ENCODE measurements at places on chromosomes 5 and 9.

- peak; percentile 43 for DNase-seq
These were observed 810 bp downstream of the VPS13A start for GRCh38 chr9:77177894-77178794.

DNA sequence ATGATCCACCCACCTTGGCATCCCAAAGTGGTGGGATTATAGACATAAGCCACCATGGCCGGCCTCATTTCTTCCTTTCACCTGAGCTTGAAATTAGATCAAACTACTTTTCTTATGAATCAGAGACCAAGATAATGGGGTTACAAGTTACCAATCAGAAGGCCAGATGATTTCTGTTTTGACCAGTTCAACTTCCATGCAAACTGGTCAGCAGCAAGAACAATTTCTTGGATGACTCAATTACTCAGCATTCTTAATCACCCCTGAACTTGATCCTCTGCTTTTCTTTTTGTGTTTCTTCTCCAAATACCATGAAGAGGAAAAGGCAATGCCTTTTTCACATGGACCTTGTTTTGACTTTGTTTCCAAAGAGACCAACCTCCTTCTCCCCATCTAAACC lies 10.0 kb upstream of the PLIN2 start:
- no peak for DNase-seq

GRCh38 chr5:104412649-104413240 lies 850.2 kb upstream of the NUDT12 start:
- no peak for DNase-seq

DNA sequence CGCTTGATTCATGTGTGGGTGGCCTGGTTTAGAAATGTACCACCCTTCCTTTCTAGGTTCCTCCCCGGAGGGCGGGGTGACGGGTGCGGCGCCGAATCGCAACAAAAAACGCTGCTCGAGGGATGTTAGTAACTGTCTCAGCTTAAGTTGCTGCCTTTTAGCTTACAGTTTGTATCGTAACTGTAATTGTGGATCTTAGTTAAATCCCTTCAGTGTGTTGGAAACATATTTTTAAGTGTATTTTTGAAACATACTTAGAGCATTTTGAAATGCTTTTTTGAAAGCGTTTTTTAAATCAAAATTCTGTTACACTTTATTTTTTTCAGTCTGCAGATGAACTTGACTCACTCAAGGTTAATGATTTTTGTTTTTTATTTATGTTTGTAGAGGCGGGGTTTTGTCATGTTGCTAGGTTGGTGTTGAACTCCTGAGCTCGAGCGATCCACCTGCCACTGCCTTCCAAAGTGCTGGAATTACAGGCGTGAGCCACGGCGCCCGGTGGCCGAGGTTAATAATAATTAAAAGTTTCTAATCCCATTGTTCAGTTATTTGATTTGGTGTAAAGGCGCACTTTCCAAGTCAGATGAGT lies 997 bp upstream of the CHD1 start:
- peak; percentile 94 for DNase-seq

DNA sequence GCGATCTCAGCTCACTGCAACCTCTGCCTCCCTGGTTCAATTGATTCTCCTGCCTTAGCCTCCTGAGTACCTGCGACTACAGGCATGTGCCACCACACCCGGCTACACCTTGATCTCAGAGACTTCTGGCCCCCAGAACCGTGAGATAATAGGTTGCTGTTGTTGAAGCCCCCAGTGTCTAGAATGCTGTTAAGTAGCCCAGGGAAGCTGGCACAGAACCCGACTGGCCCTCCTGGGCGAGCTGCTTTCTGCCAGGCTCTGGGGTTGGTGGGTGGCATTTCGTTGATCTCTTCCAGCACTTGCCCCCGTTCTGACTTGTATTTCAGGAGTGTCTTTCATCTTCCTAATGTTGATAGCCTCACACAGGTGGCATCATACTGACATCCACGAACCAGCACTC lies 807.1 kb downstream of the CDH9 start:
- DNase-seq, result no peak

GRCh38 chr9:127277099-127277498 lies 12.5 kb downstream of the GARNL3 start:
- no peak for DNase-seq

- DNase-seq, result no peak
These were observed 10.2 kb downstream of the DCANP1 start for GRCh38 chr5:135436951-135437418.

DNA sequence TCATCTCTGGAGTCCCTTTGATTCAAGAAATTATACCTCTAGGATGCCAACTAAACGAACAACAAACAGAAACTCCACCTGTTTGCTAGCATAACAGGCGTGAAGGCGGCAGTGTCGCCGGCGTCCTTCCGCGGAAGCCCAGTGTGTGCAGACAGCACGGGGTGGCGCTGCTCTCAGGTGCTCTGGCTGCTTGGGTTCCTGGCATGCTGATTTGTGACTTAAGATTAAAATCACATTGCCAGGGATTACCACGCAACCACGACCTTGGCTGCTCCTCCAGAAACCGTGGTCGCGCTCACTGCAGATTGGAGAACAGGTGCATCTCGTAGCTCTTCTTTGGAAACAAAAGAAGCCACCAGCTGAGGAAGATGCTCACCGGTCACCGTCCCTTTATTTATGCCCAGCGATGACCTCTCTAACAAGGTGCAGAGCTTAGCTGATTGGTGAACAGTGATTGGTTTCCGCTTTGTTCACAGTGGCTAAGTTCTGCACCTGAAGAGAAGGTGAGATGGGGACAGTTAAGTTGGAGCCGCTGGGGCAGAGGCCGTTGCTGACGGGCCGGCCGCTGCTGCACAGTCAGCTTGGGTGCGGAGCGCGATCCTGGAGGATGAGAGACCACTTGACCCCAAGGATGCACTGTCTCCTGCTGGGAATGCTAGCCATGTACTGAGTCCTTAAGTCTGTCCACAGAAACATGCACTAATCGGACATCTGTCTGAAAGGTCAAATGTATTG lies 232.3 kb downstream of the FANCC start:
- DNase-seq, result no peak

DNA sequence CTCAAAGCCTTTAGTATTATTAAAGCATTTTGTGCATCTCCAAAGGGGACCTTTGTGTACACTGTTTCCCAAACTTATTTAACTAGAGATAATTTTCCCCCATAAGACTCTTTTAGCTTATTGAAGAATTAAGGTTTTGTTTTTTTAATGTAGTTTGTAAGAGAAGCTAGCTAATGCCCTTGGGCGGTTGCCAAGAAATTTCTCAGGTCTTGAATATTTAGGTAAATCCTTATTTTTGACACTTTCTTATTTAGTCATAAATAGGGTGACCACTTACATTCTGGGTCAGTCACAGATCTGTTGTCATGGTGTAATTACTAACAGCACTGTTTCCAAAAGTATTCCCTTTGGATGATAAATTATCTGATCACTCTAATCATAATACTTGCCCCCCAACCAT lies 27.2 kb downstream of the TNFAIP8 start:
- no peak for DNase-seq

GRCh38 chr9:120109242-120109641 lies 470.7 kb downstream of the CDK5RAP2 start:
- no peak for DNase-seq

DNA sequence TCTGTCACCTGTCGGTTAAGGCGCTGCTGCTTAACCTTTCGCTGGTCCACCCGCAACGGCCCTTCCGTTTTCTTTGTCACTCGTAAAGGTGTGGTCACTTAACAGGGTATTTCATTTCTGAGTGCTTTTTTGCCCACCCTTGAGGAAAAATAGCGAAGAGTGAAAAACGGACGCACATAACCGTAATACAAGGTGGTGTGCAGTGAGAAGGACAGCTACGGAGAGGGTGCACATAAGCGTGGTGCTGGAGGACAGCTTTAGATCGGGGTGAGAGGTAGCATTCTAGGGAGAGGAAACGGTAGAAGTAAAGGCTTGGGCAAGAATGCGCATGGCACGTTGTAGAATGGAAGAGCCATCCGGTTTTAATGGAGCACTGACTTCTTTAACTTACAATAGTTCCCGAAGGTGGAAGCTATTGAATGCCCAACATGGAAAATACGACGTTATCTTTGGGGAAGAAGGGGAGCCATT lies 761 bp downstream of the CCT5 start:
- peak; percentile 10 for DNase-seq

DNA sequence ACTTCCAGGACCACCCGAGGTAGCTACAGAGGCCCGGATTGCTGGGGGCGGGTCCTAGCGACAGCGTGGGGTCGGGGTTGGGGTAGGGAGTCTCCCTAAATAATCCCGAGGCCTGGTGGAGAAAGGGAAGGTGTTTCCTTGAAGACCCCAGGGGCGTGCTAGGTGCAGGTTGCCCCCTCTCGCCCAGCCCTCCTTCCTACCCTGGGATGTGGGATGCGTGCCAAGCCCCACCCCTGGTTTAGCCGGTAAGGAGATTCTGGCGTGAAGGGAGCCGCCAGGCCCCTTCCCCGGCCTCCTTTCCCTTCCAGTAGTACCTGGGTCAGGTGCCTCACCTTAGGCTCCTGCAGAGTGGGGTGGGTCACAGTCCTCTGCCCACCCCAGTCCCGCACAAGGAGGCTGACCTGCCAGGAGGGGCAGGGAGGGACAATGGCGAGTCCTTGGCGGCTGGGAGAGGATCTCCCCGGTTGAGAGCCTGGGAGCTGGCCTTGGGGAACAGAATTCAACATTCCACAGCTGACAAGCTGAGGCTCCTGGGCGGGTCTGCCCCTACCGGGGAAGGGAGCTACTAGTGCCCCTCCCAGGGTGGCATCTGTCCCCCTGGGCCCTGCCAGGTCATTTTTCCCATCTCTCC lies 674 bp downstream of the TSPAN17 start:
- no peak for DNase-seq

GRCh38 chr9:117733465-117733864 lies 29.3 kb downstream of the TLR4 start:
- no peak for DNase-seq

- DNase-seq, result no peak
These were observed 107.3 kb upstream of the SPIN1 start for GRCh38 chr9:88280816-88281382.

GRCh38 chr5:124056991-124057723 lies 545.2 kb downstream of the CSNK1G3 start:
- DNase-seq, result no peak

- DNase-seq, result no peak
These were observed 46.4 kb upstream of the CTXN3 start for GRCh38 chr5:127602481-127602880.

- DNase-seq, result no peak
These were observed 35.5 kb upstream of the ADAMTSL1 start for GRCh38 chr9:18438300-18438925.

- no peak for DNase-seq
These were observed 6.2 kb upstream of the SLC1A3 start for GRCh38 chr5:36599986-36600779.

- DNase-seq, result peak; percentile 37
These were observed 12.7 kb downstream of the EEIG1 start for GRCh38 chr9:127968042-127968441.

GRCh38 chr5:80125962-80126480 lies 90.9 kb downstream of the THBS4 start:
- DNase-seq, result peak; percentile 60

- no peak for DNase-seq
These were observed 123.8 kb downstream of the HSD17B3 start for GRCh38 chr9:96178153-96178552.

DNA sequence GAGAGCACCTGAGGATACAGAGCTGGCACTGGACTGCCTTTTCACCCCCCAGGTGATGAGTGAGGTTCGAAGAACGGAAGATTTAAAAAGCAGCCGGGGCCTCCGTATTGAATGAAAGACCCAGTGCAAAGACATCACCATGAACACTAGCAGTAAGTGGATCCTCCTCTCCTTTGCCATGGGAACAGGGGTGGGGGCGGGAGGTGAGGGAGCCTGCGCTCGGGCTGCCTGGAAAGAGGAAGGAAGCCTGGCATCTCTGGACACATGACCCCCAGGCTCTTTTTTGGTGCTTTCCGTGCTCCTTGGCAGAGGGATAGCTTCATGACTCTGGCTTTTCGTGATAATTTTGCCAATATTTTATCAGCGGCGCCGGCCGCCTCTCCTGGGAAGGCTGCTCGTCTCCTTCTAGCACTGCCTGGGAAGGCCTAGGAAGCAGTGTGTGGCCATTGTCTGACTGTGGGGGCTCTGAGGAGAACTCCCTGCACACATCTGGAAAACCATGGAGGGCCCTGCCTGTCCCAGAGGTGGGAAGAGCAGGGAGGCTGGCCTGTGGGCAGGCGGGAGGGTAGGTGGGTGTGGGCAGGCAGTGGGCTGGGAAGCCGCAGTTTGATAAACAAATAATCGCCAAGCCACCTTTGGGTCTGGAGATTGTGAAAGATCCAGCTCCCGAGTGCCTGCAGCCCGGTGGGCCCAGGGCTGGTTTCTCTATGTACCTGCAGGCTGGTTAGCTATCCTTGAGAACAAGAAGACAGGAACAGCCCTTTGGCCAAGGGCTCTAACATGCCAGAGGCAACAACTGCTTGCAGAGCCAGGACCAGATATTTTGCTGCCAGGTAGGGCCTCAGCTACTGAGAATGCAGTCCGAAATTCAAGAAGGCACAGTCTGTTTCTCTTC lies 911 bp downstream of the ABLIM3 start:
- no peak for DNase-seq

- DNase-seq, result no peak
These were observed 22.2 kb downstream of the LIX1 start for GRCh38 chr5:97120195-97120594.

- no peak for DNase-seq
These were observed 65.3 kb upstream of the RUSC2 start for GRCh38 chr9:35424356-35425352.

- DNase-seq, result no peak
These were observed 94.0 kb downstream of the COL23A1 start for GRCh38 chr5:178496214-178496613.

DNA sequence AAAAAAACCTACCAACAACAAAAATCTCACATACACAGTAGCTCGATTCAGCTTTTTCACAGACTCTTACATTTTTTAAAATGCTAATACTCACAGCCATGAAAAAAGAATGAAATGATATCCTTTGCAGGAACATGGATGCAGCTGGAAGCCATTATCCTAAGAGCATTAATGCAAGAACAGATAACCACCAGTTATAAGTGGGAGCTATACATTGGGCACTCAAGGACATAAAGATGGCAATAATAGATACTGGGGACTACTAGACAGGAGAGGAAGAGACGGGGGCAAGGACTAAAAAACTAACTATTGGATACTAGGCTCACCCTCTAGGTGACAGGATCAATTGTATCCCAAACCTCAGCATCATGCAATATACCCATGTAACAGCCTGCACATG lies 90.3 kb upstream of the CCNH start:
- no peak for DNase-seq

DNA sequence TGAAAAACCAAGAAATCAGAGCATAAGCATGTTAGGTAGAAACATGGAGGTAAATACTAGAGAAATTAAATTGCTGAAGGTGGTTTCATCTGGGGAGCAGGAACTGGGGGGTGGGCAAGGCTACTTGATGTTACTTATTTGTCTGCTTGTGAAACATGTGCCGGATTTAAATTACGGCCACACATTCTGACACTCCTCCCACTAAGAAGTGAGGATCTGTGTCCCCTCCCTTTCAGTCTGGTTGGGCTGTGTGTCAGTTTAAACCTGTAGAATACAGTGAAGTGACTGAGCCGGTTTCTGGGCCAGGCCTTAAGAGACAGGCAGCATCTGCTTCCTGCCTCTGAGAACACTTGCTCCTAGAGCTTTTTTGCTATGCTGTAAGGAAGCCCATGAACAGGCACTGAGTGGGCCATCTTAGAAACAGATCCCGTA lies 2.3 kb upstream of the IARS1 start:
- DNase-seq, result no peak

- DNase-seq, result no peak
These were observed 1003.3 kb upstream of the COX7C start for GRCh38 chr5:85614489-85614888.

GRCh38 chr5:169423580-169424278 lies 122.8 kb upstream of the SLIT3 start:
- DNase-seq, result no peak

All from CD4-positive, alpha-beta T cell treated with Interleukin-15 for 4 hours (primary cell).